ENCODE measurements at places on chromosomes 1 and 21. TPM values are rescaled to one million over a fixed set of nuclear protein-coding genes. Genes with fewer than 3 reads are reported as not detected.

The SMIM12 gene
- 6.2 TPM for polyA plus RNA-seq

DNA sequence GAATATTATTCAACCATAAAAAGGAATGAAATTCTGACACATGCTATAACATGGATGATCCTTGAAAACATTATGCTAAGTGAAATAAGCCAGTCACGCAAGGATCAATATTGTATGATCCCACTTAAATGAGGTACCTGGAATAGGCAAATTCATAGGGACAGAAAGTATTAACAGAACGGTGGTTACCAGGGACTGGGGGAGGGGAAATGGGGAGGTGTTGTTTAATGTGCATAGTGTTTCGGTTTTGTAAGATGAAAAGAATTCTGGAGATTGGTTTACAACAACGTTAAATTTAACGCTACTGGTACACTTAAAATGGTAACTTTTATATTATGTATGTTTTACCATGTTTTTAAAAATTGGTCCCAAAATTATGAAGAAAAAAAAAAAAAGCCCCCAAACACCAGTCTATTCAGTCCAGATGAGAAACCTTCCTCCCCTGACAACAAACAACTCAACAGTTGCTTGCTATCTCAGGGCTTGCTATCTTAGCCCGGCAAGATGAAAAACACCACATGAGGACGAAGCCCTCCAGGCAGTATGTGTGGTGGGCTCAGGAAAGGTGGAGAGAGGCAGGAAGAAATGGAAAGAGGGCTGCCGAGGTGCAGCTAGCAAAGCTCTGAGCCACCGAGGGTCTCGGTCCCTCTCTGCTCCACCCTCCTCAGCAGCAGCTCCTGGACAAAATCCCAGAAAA is 8.5 kb downstream of the NUAK2 start:
- DNase-seq: no peak

DNA sequence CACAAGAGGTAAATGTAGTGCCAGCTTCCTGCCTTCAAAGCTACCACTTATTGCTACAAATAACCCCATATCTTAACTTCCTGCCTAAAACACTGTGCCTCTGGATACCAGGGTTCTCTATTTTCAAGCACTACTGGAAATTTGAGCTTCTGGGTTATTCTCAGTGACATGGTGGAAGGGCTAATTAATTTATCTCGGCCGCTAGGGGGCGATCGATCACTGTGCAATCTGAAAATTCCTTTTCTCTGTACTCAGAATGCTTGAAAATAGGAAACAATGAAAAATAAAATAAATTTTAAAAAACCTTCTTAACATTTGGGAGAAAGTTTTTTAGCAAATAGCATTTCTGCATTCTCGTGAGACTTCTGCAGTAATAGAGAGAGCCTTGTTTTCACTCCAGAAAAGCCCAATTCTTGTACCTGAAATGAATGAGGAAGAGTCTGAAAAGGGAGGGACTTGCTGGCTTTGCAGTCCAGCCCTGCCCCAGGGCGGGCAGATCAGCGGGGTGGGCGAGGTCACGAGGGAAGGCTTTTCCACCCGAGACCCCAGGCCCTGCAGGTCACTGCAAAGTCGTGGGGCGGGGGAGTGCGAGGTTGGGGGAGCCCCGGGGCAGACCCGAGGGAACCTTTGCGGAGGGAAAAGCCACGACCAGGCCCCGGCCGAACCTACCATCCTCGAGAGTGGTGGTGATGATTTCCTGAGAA is 276.7 kb downstream of the PCP4 start:
- peak; percentile 46 for DNase-seq

DNA sequence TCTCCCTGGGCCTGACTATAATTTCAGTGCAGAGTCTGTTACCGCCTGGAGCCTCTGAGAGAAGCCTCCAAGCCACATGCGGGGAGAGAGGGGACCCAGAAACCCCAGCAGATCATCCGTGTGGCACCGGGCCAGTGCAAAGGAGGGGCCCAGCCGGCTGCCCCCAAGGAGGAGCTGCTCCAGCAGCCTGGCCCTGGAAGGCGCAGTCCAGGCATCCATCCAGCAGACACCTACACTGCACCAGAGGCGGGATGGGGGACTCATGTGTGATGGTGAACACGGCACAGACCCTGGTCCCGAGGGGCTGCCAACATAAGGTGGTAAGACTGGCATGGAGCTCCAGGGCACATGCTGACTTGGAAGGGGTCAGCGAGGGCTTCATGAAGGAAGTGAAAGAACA is 39.6 kb upstream of the CLSTN1 start:
- DNase-seq: no peak

DNA sequence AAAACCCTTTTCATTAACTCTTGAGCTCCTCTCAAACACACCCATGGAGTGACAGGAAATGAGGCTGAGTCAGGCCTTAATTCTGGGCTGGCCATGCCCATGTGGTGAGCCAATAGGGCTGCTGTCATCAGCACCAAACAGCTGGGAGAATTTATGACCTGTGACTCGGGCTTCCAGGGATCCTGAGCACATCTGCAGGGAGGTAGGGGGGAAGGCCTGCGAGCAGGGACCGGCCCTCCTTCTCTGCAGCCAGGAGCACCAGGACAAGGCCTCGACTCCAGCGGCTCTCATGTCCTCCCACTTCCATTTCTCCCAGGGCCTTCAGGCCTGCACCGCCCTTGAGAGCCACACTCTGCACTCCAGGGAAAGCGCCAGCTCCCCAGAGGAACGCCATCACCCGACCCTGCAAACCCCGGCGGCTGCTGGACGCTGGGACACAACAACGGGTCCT is 14.6 kb downstream of the RIPK4 start:
- DNase-seq: no peak

The TFF3 gene
- 16.5 TPM for polyA plus RNA-seq

The OR2G6 gene
- not detected for polyA plus RNA-seq

The KIF2C gene
- polyA plus RNA-seq: 0.30 TPM

DNA sequence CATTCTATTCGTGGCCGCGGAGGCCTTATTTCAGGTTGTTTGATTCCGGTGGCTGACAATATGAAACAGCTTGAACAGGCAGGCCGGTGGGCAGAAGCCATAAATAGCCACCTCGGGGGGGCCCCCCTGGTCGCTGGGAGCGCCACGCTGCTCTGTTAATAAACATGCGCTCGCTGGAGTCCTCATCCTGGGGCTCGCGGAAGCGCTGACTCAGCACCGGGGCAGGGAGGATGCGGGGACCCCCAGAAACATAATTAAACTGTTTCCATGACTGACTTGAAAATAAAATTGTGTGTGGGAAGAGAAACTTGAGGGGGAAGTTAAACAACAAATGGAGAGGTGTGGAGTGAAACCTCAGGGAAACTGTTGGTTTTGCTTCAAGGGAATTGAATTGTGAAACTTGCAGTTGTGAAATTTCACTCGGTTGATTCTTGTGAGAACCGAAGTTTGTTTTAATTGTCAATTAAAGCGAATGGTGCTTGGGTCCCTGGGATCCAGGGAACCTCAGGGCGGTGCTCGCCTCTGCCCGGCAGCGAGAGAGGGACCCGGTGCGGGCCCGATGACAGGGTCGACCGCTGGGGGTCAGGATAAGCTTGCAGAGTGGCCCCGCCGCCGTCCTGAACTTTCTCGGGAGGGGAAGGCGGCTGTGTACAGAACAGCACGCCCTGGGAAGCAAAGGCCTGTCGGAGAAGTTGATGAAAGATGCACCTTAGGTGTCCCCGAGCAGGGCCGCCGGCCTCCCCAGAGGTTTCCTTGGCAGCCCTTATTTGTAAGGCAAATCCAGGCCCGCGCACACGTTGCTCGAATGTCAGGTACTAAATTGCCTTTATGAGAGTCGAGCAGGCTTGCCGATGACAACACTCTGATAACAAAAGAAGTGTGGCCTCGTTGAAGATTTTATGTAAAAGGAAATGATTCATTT is 176.9 kb upstream of the LMO4 start:
- DNase-seq: peak; percentile 75

DNA sequence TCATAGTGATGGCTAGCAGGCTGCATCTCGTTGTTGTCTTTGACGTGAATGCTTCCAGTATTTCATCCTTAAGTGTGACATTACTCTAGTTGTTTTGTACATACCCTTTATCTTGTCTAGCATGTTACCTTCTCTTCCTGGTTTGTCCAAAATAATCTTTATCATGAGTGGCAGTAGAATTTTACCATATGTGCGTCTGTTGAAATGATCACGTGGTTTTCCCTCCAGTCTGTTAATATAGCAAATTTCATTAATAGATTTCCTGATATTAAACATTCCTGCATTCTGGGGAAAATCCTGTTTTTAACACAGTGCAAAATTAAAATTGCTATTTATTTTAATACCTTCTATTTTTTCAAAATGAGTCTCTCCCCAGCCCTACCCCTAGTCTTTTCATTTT is 15.6 kb downstream of the ADARB1 start:
- no peak for DNase-seq

The ANKRD65 gene
- 22.1 TPM for polyA plus RNA-seq

The MSH4 gene
- 0.15 TPM for polyA plus RNA-seq

The OR2T5 gene
- polyA plus RNA-seq: not detected

DNA sequence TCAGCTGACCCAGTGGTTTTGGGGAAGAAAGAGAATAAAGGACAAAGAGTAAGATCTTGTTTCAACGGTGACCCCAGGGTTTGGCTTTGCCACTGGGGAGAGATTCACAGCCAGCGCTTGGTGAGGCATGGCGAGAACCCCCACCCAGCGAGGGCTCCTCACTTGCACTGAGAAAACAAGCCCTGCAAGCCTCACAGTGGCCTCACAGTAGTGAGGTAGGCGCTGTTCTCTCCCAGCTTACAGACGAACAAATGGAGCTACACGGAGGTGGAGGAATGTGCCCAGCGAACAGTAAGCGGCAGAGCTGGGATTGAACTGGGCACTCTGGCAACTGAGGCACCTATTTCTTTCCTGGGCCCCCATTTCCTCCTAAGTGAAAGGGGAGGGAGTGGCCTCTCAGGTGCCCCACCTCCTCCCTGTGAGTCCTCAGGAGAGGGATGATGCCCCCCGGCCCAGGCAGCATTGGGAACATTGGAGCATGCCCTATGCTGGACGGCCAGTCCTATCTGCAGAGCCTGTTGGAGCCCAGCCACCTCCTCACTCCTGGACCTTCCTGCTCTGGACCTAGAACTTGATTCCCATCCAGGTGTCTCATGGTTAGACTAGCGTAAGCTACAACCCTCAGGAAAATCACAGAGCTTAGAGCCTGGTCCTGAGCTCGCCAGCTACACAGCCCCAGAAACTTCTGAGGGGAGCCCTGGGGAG is 73.4 kb upstream of the EDN2 start:
- DNase-seq: no peak

DNA sequence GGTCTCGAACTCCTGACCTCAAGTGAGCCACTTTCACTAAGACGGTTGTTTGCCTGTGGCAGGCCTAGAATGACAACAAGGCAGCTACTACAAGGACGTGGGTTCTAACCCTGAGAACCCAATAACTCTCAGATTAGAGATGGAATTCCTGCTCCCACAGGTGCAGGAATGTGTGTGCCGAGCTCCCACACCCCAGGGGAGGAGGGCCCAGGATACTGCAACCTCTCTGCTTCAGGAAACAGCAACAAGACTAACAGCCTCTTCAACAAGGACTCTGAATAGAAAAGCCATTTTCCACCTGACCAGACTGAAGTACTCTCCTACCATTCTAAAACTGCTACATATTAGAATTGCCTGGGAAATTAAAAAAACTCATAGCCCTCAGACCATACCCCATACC is 4.9 kb downstream of the LSM10 start:
- DNase-seq: no peak

Measured in pancreas (tissue), 10 donors.